ENCODE measurements at places on chromosomes 5 and 9.

- no peak for DNase-seq
These were observed 34.6 kb upstream of the CPEB4 start for GRCh38 chr5:173853370-173854131.

- no peak for DNase-seq
These were observed 38.9 kb downstream of the ZNF608 start for GRCh38 chr5:124707520-124707919.

- DNase-seq: no peak
These were observed 374.6 kb downstream of the OSTF1 start for GRCh38 chr9:75462866-75463265.

- no peak for DNase-seq
These were observed 253.8 kb upstream of the POU5F2 start for GRCh38 chr5:93995126-93995621.

DNA sequence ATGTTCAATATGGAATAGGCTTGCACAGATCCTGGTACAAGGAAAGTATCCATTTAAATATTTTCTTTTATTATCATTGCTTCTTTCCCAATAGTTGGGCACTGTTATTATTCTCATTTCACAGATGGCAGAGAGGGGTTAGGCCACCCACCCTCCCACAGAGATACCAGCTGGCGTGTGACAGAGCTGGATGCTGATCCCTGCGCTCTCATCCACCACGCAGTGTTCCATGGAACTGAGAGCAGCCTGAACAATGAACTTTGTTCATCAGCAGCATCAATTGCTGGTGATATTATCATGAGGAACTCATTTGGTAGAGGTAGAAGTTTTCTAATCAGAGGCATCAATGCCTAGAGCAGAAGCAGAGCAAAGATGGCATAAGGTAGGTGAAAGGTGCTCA, 227.9 kb downstream of the ESM1 start:
- DNase-seq: peak; percentile 41

GRCh38 chr5:4372481-4372880, 767.6 kb upstream of the ADAMTS16 start:
- DNase-seq: no peak

- no peak for DNase-seq
These were observed 5.7 kb downstream of the MAPKAP1 start for GRCh38 chr9:125701351-125701750.

DNA sequence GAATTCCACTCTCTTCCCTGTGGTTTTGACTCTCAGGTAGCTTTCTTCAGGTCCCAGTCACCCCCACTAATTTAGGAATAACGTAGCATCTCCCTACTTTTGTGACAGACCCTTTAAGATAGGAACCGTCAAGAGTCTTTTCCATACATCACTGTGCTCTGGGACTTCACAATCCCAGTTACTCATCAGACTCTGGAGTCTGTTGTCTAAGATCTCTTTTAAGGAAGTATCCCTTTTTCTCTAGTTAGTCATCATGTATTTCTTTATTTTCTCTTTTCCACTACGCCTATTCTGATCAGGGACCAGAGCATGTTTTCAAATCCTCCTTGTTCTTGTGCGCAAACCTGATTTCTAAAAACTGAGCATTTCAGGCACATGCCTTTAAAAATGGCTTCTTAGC, 143.0 kb downstream of the GOLPH3 start:
- no peak for DNase-seq

DNA sequence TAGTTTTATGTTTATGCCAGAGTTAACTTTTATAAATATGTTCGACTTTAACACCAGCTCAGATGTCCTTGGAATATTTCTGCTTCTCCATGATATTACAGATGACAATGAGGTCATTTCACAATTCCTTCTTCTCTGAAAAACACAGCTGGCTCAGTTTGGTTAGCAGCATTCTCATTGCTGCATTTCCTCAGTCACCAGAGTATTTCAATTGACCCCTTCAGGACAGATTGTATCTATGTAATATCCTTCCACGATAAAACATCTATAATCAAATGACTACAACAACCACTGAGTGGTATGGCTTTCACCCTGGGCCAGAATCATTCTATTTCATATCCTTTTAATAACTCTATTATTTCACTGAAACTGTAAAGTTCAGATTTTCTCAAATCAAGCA, 148.7 kb downstream of the OXCT1 start:
- no peak for DNase-seq

GRCh38 chr9:93189369-93190132, 5.6 kb downstream of the WNK2 start:
- no peak for DNase-seq

GRCh38 chr5:7856855-7857254, 5.9 kb upstream of the CFAP90 start:
- DNase-seq: peak; percentile 64

GRCh38 chr5:38789134-38789533, 56.7 kb upstream of the OSMR start:
- DNase-seq: no peak

DNA sequence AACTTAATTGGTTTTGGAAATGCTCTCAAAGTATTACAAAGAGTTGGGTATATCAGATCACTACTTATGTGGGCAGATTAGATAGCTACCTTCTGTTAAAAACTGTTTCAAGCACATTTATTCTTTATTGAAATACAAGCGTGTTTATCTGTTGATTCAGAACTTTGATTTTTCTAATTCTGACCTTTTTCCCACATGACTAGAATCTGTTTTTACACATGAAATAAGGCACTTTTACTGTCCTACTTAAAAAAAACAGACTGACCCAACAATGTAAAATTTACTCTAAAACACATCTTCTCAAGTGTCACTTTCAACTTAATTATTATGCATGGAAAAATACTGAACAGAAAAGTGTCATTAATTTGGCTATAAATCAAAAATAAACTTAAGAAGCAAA, 4.8 kb downstream of the NR6A1 start:
- no peak for DNase-seq

- DNase-seq: no peak
These were observed 231.4 kb downstream of the MARCHF11 start for GRCh38 chr5:15948190-15948589.

GRCh38 chr9:2987679-2988078, 143.8 kb upstream of the PUM3 start:
- no peak for DNase-seq

GRCh38 chr5:142222866-142223558, 101.8 kb downstream of the SPRY4 start:
- no peak for DNase-seq

DNA sequence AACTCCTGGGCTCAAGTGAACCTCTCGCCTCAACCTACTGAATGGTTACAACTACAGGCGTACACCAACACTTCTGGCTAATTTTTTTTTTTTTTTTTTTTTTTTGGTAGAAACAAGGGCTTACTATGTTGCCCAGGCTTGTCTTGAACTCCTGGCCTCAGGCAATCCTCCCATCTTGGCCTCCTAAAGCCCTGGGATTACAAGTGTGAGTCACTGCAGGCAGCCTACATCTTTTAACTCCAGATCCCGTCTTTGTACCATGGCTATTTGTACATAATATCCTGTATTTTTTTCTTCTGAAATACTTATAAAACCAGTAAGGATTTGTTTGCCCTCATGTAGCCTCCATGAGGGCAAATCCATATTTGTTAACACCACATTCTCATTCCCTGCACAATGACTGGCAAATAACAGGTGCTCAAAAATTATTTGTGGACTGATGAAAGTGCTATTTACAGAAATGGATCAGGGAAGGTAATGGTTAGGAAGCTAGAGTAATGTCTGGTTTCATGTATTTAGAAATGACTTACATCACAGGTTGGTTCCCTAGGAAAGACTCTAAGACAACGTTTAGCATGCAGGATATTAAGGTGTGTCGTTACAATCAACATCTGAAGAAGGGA, 51.9 kb upstream of the POU5F2 start:
- DNase-seq: no peak

- DNase-seq: no peak
These were observed 465.0 kb downstream of the MTRR start for GRCh38 chr5:8333977-8334376.

GRCh38 chr5:93274291-93274690, 306.7 kb downstream of the NR2F1-AS1 start:
- DNase-seq: no peak

DNA sequence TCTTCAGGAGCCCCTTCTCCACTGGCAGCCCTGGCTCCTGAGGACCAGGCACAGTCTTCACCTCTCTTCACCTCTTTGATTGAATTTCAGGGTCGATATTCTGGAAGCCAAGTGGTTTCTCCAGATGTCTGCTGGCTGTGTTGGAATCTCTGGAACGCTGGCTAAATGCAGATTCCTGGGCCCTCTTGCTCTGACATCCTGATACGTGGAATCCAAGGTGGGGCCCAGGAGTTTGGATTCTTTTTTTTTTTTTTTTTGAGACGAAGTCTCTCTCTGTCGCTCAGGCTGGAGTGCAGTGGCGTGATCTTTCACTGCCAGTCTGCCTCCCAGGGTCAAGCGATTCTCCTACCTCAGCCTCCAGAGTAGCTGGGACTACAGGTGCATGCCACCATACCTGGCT, 26.8 kb upstream of the IER5L start:
- DNase-seq: no peak

DNA sequence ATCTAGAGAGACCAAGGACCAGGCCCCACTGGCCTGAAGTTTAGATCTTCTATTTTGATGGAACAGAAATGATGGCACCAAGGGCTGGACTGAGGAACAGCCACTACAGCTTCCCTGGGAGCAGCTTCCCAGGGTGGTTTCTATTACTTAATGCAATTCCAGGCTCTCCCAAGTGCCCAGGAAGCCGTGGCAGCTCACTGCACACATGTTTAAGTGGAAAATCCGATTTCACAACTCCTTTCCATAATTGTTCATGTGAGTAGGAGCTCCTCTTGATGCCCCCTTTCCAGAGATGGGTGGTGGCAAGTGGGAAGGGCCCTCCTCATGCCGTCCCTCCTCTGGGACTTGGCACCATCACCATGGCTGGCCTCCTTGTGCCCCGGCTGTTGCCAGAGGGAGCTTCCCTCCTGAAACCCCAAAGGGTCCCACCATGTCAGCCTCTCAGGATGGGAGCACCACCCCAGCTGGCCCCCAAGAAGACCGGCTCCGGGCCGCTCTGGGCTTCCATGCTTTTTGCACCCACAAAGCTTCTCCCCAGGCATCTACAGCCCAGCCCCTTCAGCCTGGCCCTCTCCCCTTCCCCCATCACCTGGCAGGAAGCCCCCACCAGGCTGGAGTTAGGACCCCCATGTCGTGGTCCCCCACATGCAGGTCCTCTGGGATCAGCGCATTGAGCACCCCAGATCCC, 9.1 kb upstream of the UBAC1 start:
- DNase-seq: no peak

GRCh38 chr9:118148990-118149389, 444.8 kb downstream of the TLR4 start:
- DNase-seq: no peak

GRCh38 chr5:151820271-151820670, 48.5 kb downstream of the G3BP1 start:
- DNase-seq: no peak

DNA sequence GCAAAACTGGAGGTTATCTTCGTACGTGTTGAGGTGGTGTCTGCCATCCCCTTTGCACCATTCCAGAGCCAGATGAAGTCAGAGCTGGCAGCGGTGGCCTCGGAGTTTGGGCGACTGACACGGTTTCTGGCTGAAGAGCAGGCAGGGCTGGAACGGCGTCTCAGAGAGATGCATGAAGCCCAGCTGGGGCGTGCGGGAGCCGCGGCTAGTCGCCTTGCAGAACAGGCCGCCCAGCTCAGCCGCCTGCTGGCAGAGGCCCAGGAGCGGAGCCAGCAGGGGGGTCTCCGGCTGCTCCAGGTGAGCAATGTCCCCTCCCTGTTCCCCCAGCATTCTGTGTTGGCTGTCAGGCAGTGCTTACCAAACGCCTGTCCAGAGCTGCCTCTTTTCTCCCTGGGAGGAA, 9.5 kb downstream of the TRIM41 start:
- DNase-seq: no peak

DNA sequence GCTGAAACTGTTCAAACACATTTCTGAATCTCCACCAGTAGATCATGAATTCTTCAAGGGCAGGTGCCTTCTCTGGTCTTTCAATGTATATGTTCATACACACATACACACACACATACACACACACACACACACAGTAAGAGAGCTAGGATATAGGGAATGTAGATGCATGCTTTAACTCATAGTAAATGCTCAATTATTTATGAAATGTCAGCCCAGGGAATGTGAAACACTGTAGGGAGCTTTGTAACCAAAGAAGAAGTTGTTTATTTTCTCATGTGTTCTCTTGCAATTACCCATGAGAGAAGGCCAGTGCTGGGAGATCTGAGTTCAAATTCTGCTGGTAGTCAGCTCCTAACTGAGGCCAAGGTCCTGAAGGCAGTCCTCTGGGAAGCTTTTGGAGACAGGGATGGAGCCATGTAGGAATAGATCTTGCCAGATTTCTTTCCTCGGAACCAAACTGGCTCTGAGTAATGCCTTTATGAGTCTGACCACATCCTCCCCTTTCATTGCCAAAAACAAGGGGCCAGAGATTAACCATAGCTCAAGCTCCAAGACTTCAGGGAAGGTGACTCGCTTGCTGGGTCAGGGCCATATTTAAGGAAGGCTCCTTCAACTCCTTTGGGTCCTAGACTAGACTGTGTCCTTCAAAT, 487.0 kb upstream of the TNC start:
- DNase-seq: no peak

DNA sequence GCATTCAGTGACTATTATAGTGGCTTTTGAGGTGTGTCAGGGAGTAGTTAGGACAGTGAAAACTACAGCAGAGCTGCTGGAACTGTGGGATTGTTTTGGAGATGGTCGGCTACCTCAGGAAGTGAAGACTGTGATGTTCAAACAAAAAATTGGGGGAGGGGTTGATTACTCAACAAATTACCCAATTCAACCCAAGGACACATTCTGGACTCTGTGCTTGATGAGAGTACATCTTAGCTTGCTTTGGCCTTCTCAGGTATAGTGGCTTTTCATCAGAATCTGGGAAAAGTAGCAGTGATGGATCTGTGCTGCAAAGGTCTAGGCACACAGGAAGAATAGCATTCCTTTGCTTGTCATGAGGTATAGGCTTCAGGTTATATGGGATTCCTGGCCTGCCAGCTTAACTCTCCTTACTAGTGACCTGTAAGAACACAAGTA, 47.0 kb downstream of the SLC44A1 start:
- DNase-seq: no peak

- no peak for DNase-seq
These were observed 32.6 kb upstream of the SPTLC1 start for GRCh38 chr9:92147852-92148180.

- peak; percentile 68 for DNase-seq
These were observed 9.3 kb downstream of the ZNF622 start for GRCh38 chr5:16456103-16456832.

GRCh38 chr9:97705354-97705950, 8.3 kb upstream of the XPA start:
- DNase-seq: no peak

DNA sequence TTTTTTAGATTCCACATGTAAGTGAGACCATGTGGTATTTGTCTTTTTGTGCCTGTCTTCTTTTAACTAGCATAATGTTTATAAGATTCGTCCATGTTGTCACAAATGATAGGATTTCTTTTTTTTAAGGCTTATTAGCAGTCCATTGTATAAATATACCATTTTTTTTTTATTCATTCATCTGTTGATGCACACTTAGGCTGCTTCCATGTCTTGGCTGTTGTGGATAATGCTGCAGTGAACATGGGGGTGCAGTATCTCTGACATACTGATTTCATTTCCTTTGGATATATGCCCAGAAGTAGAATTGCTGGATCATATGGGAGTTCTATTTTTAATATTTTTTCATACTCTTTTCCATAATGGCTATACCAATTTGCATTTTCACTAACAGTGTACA, 48.7 kb downstream of the KIAA1958 start:
- DNase-seq: no peak

GRCh38 chr5:141421489-141421855, 621 bp downstream of the PCDHGA11 start:
- no peak for DNase-seq

GRCh38 chr9:116284518-116284917, 130.9 kb downstream of the PAPPA start:
- no peak for DNase-seq

All from globus pallidus (tissue), 1 donor.